ENCODE measurements at places on chromosomes 7 and 10.

GRCh38 chr10:78896159-78896928, 172.4 kb upstream of the ZMIZ1 start:
- no peak for DNase-seq

DNA sequence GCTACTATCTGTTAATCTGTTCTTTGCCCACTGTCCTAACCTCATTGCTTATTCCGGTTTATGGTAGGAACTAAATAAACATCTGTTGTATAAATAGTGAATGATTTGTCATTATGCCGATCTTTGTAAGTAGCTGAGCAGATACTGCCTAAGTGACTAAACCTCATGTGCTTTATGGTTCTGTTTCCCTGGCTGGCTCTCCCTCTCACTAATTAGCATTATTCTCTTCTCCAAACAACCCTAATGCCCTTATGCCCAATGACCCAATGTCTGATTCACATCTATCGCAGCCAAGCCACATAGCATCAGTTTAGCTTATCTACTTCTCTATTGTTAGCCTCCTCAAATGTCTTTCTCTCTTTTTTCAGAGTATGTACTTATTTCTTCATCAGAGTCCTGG, 462.3 kb upstream of the POT1 start:
- no peak for DNase-seq

GRCh38 chr7:84677117-84677732, 482.6 kb upstream of the SEMA3A start:
- DNase-seq: no peak

DNA sequence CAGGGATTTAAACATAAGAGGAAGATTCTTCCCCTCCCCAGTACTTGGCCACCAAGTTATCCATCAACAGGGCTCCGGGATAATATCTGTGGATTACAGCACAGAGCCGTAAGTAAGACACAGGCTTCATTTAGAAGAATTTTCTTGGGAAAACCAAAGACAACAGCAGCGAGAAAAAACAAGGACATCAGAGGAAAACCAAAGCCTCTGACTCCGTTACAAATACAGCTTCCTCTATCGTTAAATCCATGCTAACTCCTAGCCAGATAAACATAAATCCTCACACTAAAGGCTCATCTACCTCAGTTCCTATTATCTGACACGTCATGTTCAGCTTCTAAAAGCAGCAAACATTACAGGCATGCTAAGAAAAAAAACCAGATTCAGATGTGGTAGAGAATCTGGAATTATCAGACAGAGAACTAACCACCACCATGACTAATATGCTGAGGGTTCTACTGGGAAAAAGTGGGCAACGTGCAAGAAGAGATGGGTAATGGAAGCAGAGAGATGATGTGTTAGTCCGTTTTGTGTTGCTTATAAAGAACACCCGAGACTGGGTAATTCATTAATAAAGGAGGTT, 48.4 kb downstream of the BRI3 start:
- DNase-seq: no peak

- no peak for DNase-seq
Measured at GRCh38 chr10:47325303-47326291, 3.3 kb downstream of the GDF2 start.

- DNase-seq: no peak
Measured at GRCh38 chr7:131511774-131512535, 44.5 kb downstream of the PODXL start.

GRCh38 chr7:36475381-36475780, 85.7 kb downstream of the ANLN start:
- DNase-seq: no peak

- no peak for DNase-seq
Measured at GRCh38 chr10:100806356-100806645, 60.9 kb downstream of the PAX2 start.

DNA sequence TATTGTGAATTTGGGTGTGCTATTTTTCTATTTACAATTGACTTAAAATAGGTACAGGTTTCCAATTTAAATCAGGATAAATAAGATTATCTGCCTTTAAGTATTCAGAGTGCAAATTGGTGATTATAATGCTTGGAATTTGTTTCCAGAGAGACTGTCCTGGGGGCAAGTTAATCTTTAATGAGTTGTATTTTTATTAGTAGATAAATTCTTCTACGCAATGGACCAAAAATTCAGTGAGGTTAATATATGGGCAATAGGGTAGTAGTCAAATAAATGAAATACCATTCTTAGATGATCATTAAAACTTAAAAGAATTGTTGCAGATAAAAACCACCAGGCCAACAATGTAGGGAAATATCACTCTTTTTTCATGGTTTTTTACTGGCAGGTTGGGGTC, 3.4 kb downstream of the BICC1 start:
- DNase-seq: no peak

DNA sequence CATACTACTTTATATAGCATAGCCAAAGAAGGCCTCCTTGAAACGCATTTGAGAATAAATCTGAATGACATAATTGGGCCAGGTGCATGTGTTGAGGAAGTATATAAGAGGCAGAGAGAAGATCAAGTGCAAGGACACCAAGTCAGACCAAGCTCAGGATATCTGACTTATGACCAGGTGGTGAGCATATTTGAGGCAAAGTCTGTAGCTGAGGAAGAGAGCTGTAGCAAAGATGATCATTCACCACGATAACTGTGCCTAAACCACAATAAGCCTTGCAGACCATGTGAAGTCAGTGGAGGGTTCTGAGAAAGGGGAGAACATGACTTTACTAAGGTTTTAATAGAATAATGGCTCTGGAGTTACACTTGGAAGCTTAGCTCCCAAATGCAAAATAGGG, 292.3 kb downstream of the SORCS1 start:
- DNase-seq: no peak
